ENCODE measurements at places on chromosomes 1 and 21.
A peak's percentile ranks its signal among the peaks of the same experiment; 100 is the strongest.

DNA sequence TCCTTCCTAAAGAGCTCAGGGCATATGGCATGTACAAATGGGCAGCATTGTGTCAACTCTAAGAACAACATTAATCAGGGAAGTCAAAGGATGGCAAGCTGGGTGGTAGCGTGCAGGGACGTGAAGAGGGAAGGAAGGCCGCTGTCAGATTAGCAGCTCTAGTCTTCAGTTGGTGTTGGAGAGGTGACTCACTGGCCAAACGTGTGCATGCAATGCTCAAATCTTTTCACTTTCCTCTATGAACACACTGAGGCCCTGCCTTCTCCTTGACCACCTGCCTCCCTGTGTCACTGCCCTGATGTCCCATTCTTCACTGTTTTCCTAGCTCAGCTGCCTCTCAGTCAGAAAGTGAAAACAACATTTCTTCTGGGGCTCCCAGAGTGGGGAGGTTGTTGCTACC is 5.9 kb upstream of the PIGR start:
- no peak overlapping the region for H3K4me3 ChIP-seq
- no peaks in the 10 kb centered on the region for H3K27me3 ChIP-seq
- no peaks in the 10 kb centered on the region for H3K4me1 ChIP-seq

DNA sequence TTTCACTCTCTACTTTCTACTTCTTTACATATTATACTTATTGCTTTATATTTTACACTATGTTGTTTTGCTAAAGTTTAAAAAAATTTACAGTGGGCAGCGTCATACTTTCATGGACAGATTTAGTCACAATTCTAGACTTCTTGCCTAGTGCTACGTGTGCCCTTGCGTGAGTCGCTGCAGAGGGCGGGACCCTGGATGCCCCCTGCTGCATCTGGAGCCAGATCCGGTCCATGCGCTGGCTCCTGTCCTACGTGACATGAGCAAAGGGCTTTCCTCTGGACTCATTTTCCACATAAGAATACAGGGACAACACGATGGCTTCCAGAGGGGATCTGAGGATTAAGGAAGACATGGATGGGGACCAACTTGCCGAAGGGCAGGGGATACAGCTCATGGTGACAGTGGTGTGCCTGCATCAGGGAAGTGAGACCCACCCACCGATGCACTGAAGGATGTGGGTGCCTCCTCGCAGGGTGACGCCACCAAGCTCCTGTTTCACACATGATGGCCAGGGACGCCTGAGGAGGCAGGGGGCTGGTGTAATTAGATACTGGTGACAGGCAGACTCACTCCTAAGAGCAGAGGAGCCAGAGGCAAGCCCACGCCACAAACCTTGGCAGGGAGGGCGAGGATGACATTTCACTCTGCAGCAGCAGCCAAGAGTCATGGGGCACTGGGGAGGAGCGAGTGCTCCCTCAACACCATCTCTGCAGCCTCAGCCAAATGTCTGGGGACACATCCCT is 86.6 kb downstream of the DMRTB1 start:
- H3K4me3 ChIP-seq = no peak overlapping the region
- H3K4me1 ChIP-seq = peaks cover 9% of the 10 kb centered on the region
- H3K27me3 ChIP-seq = no peaks in the 10 kb centered on the region
- no peaks in the 10 kb centered on the region for H3K36me3 ChIP-seq

DNA sequence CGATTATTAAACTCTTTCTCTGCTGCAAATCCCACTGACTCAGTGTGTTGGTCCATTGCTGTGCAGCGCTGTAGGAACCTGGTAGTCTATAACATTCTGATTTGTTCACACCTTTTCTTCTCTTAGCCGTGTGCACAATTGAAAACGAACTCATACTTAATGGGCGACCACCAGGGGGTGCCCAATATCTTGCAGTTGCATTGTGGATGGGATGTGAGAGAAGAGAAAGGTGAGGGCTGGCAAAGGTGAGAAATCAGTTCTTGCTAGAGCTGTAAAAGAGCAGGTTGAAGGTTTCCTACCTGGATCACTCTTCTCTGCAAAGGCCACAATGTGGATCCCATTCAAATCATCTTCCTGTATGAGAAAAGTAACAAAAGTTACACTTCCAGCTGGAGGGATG is 51.0 kb downstream of the CASQ2 start:
- no peaks in the 10 kb centered on the region for H3K27me3 ChIP-seq
- DNase-seq = no peak

- H3K27me3 ChIP-seq = no peaks in the 10 kb centered on the region
- H3K36me3 ChIP-seq = no peaks in the 10 kb centered on the region
- no peak overlapping the region for H3K27ac ChIP-seq
- H3K4me3 ChIP-seq = no peak overlapping the region
- DNase-seq = no peak
Observed at GRCh38 chr21:38346286-38346685, 89.5 kb downstream of the KCNJ15 start.

GRCh38 chr1:30770150-30770549 is 12.6 kb upstream of the LAPTM5 start:
- H3K27me3 ChIP-seq = no peaks in the 10 kb centered on the region
- DNase-seq = no peak
- H3K4me1 ChIP-seq = no peaks in the 10 kb centered on the region
- H3K27ac ChIP-seq = no peak overlapping the region
- H3K4me3 ChIP-seq = no peak overlapping the region
- no peaks in the 10 kb centered on the region for H3K36me3 ChIP-seq

DNA sequence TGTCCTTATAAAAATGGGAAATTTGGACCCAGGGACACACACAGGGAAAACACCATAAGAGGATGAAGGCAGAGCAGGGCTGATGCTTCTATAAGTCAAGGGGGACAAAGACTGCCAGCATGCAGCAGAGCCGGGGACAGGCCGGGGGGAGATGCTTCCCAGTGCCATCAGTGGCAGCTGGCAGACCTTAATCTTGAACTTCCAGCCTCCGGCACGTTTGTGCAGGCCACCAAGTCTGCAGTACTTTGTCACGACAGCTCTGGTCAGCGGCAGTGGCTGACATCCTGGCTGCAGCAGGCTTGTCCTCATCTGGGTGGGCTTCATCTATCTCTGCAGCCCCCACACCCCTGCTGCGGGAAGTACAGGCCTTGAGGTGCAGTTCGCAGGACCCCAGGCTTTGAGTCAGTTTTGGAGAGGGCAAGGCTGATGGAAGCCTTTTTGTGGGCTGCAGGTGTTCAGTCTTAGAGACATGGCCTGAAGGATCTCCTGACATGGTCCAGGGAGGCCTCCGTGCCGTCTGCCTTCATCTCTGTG is 186.0 kb downstream of the DYRK1A start:
- DNase-seq = peak; percentile 53
- no peaks in the 10 kb centered on the region for H3K36me3 ChIP-seq
- no peaks in the 10 kb centered on the region for H3K27me3 ChIP-seq
- no peak overlapping the region for H3K4me3 ChIP-seq
- no peaks in the 10 kb centered on the region for H3K4me1 ChIP-seq

DNA sequence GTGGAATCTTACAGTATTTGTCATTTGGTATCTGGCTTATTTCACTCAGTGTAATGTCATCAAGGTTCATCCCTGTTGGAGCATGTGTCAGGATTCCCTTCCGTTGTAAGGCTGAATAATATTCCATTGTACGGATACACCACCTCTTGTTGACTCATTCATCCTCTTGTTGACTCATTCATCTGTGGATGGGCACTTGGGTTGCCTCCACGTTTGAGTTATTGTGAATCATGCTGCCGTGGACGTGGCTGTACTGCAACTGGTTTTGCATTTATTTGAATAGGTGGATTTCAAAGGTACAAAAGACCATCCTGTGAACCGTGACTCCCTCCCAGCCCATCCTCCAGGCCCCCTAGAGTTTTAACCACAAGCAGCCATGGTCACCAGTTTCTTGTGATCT is 11.9 kb upstream of the TCP10L start:
- no peak for DNase-seq
- no peaks in the 10 kb centered on the region for H3K27me3 ChIP-seq
- H3K36me3 ChIP-seq = peaks cover 10% of the 10 kb centered on the region
- no peak overlapping the region for H3K27ac ChIP-seq
- no peaks in the 10 kb centered on the region for H3K4me1 ChIP-seq
